Activated CD4-positive, alpha-beta memory T cell treated with anti-CD3 and anti-CD28 coated beads for 36 hours (primary cell): ENCODE measurements at places on chromosomes 6 and 20. TPM values are rescaled to one million over a fixed set of nuclear protein-coding genes. Genes with fewer than 3 reads are reported as not detected.

The SNX9 gene
- total RNA-seq, result 59.7 TPM

The RNF182 gene
- total RNA-seq, result not detected

The TFAP2C gene
- not detected for total RNA-seq

The CST2 gene
- not detected for total RNA-seq

The NR2E1 gene
- total RNA-seq, result not detected

The OGFRL1 gene
- total RNA-seq, result 4.3 TPM

The TSHZ2 gene
- total RNA-seq, result 28.9 TPM

The PRSS16 gene
- total RNA-seq, result 2.3 TPM

The FOXF2 gene
- not detected for total RNA-seq

The MLN gene
- total RNA-seq, result not detected

The DPPA5 gene
- not detected for total RNA-seq

The RTF2 gene
- total RNA-seq, result 81.8 TPM
